ENCODE measurements at places on chromosomes 7 and 10. TPM values are rescaled to one million over a fixed set of nuclear protein-coding genes. Genes with fewer than 3 reads are reported as not detected.

The CHN2 gene
- 0.34 TPM for total RNA-seq

The TMEM130 gene
- total RNA-seq, result not detected

- peak overlapping the region; percentile 95 for H3K27ac ChIP-seq
- peak; percentile 71 for DNase-seq
- peak overlapping the region; percentile 69 for H3K4me3 ChIP-seq
- no peaks in the 10 kb centered on the region for H3K27me3 ChIP-seq
- no peaks in the 10 kb centered on the region for H3K36me3 ChIP-seq
- peaks cover 40% of the 10 kb centered on the region for H3K4me1 ChIP-seq
Measured at GRCh38 chr10:110212119-110213006, 5.0 kb downstream of the MXI1 start.

- H3K27me3 ChIP-seq, result no peaks in the 10 kb centered on the region
- H3K4me3 ChIP-seq, result no peak overlapping the region
- peak; percentile 69 for DNase-seq
- no peaks in the 10 kb centered on the region for H3K36me3 ChIP-seq
- no peaks in the 10 kb centered on the region for H3K4me1 ChIP-seq
Measured at GRCh38 chr7:151051108-151051507, 2.8 kb downstream of the ASIC3 start.

DNA sequence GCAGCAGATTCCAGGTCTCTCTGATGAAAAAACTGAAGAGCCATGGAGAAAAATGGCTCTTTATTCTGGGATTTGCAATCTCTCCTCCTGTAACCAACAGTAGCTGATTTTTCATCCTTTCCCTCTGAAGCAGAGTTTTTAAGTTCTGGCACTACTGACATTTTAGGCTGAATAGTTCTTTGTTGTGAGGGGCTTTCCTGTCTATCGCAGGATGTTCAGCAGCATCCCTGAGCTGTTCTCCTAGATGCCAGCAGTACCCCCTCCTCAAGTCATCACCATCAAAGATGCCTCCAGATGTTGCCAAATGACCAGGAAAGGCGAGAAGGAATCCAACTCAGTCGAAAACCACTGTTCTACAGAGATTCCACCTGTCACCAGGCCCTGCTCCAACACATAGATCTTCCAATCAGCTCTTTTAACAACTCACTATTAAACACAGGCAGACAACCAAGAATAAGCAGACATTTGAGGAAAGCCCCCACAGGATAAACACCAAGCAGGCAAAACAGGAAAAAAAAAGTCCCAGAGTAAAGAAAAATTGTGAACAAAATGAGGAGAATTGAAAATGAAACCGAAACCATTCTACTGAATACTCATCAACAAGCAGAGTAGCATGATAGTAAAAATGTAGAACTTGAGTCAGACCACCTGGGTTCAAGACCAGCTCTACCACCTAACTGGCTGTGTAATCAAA, 124.8 kb downstream of the MPP7 start:
- H3K36me3 ChIP-seq, result no peaks in the 10 kb centered on the region
- no peaks in the 10 kb centered on the region for H3K27me3 ChIP-seq
- DNase-seq, result peak; percentile 23
- peak overlapping the region; percentile 54 for H3K27ac ChIP-seq
- H3K4me1 ChIP-seq, result peaks cover 12% of the 10 kb centered on the region

- no peak overlapping the region for H3K27ac ChIP-seq
- no peaks in the 10 kb centered on the region for H3K27me3 ChIP-seq
- H3K4me3 ChIP-seq, result no peak overlapping the region
- no peaks in the 10 kb centered on the region for H3K36me3 ChIP-seq
- no peaks in the 10 kb centered on the region for H3K4me1 ChIP-seq
Measured at GRCh38 chr10:77334501-77334900, 303.1 kb downstream of the KCNMA1 start.

DNA sequence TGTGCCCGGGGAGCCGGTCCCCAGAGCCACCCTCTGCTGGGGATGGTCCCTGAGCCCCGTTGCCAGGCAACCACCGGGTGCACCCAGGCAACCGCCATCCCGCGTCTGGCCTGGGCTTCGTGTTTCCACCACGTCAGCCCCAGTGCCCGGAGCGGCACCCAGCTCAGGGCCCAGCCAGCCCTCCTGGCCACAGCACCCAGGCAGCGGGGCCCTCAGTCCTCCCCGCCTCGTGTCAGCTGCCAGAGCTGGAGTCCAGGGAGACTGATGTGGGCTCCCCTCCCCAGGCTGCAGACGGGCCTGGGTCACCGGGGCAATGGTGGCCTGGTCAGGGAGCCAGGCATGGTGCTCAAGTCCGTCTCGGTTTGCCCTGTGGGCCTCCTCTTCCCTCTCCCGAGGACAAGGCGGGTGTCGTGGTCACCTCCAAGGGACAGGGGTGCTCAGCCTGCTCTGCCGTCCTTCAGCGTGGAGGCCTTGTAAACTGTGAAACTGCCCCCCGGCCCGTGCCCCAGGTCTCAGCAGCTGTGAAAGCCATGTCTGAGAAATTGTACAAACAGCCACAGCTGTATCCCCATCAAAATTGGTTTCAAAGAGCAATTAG, 72.5 kb downstream of the MICALL2 start:
- H3K4me3 ChIP-seq, result no peak overlapping the region
- H3K4me1 ChIP-seq, result no peaks in the 10 kb centered on the region
- peaks cover 3% of the 10 kb centered on the region for H3K27me3 ChIP-seq
- no peak for DNase-seq
- H3K27ac ChIP-seq, result no peak overlapping the region

- no peaks in the 10 kb centered on the region for H3K4me1 ChIP-seq
- no peaks in the 10 kb centered on the region for H3K36me3 ChIP-seq
- no peaks in the 10 kb centered on the region for H3K27me3 ChIP-seq
- no peak for DNase-seq
- H3K4me3 ChIP-seq, result no peak overlapping the region
- no peak overlapping the region for H3K27ac ChIP-seq
Measured at GRCh38 chr7:13166801-13167200, 479.4 kb downstream of the ARL4A start.

All from naive thymus-derived CD4-positive, alpha-beta T cell (primary cell).